Stimulated activated CD8-positive, alpha-beta memory T cell treated with anti-CD3 and anti-CD28 coated beads, Interleukin-4, amount 100 ng/mL, for 4 hours (primary cell): ENCODE measurements at places on chromosomes 7 and 10.

GRCh38 chr10:55870186-55870585 is 490.9 kb downstream of the ZWINT start:
- DNase-seq: no peak

GRCh38 chr10:86974484-86974883 is 6.2 kb downstream of the ADIRF start:
- DNase-seq: no peak

- DNase-seq: no peak
Measured at GRCh38 chr7:48148311-48148710, 22.9 kb upstream of the ABCA13 start.

- no peak for DNase-seq
Measured at GRCh38 chr10:27450225-27450624, 53.9 kb upstream of the RAB18 start.
